Midbrain (tissue), 1 donor: ENCODE measurements at places on chromosomes 12 and 14.

GRCh38 chr14:59150990-59151389 lies 37.5 kb upstream of the DAAM1 start:
- peak; percentile 2 for DNase-seq

DNA sequence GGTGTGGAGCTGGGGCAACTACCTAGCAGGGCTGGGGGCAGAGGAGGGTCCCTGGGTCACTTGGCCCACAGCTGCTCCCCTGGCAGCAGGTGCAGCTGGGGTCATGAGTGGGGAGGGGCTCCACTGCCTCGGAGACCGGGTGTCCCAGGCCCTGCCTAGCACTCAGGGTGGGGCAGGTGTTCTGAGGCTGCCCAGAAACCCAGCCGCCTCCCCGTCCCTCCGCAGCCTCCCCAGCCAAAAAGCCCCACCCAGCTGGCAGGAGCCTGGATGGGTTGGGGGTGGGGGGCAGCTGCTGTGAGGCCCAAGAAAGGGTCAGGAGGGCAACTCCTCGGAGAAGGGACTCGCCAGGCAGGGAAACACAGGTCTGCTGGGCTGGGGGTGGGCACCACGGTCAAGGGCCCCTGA lies 11.2 kb downstream of the AHNAK2 start:
- DNase-seq, result no peak

DNA sequence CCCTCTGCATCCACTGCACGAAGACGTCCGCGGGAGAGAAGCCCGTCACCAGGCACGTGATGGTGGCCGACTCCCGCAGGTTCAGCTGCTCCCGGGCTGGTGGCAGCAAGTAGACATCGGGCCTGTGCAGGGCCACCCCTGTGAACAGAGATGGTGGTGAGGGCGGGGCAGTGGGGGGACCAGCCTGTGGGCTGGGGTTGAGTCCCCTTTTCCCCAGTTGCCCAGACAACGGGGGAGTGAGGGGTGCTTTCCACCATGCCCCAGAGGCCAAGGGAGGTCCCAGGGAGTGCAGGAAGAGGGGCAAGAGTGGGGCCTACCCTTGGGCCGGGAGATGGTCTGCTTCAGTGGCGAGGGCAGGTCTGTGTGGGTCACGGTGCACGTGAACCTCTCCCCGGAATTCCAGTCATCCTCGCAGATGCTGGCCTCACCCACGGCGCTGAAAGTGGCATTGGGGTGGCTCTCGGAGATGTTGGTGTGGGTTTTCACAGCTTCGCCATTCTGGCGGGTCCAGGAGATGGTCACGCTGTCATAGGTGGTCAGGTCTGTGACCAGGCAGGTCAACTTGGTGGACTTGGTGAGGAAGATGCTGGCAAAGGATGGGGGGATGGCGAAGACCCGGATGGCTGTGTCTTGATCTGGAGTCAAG lies 328.3 kb downstream of the TMEM121 start:
- DNase-seq, result no peak

DNA sequence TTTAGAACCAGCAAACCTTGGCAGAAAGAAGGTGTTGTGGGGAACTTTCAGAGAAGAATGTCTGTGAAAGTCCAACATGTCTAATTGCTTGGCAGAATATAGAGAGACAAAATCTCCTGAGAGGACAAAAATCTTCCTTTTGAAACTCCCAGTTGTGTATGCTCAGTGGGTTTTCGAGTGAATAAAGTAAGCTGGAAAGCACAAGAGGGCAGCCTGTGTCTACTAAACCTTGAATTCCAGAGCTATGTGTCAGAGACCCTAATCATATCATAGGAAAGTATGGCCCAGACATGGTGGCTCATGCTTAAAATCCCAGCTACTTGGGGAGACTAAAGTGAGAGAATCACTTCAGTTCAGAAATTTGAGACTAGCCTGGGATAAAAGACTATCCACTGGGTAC lies 661.2 kb downstream of the SLC16A7 start:
- no peak for DNase-seq

- DNase-seq, result no peak
Measured at GRCh38 chr12:252636-253035, 10.0 kb downstream of the SLC6A13 start.

- DNase-seq, result no peak
Measured at GRCh38 chr14:55359307-55359706, 52.3 kb downstream of the ATG14 start.

- DNase-seq, result no peak
Measured at GRCh38 chr12:127811988-127812387, 455.0 kb upstream of the TMEM132C start.

- peak; percentile 40 for DNase-seq
Measured at GRCh38 chr12:2163177-2163941, 110.6 kb downstream of the CACNA1C start.

GRCh38 chr14:75905147-75905904 lies 76.5 kb downstream of the TGFB3 start:
- peak; percentile 55 for DNase-seq

GRCh38 chr12:60921541-60921940 lies 1325.7 kb downstream of the SLC16A7 start:
- no peak for DNase-seq

- peak; percentile 78 for DNase-seq
Measured at GRCh38 chr14:96424109-96424989, 32.4 kb downstream of the AK7 start.

DNA sequence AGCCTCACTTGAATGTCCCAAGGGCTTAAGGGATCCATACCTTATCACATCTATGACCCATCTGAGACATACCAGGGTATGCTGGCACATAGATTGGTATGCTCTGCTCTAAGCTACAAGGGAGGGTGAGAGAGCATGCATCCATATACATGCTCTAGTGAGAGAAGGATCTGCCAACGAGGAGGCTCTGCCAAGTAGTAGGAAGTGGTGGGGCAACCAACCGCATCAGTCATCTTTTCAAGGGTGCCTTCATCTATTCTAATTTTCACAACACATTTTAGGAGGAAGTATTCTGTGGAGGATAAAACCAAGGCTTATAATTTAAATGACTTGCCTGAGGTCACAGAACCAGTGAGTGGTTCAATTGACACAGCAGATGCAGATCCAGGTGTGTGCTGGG lies 6.6 kb upstream of the PPM1A start:
- no peak for DNase-seq
